ENCODE measurements at places on chromosomes 5 and 9. TPM values are rescaled to one million over a fixed set of nuclear protein-coding genes. Genes with fewer than 3 reads are reported as not detected.

Gene PCDHB4
- total RNA-seq = 1.7 TPM

Gene SLC45A2
- 0.49 TPM for total RNA-seq

Gene ST6GALNAC6
- 14.4 TPM for total RNA-seq

Gene ARRDC1
- 38.8 TPM for total RNA-seq

Gene SLC25A2
- total RNA-seq = not detected

Gene ANKRD18A
- 5.2 TPM for total RNA-seq

Gene ENG
- total RNA-seq = 14.7 TPM

Gene CSF1R
- total RNA-seq = not detected

Gene ADAMTS16
- 3.7 TPM for total RNA-seq

Gene TOR4A
- 6.9 TPM for total RNA-seq

Gene ALDH7A1
- 48.8 TPM for total RNA-seq

Gene CDX1
- total RNA-seq = not detected

Gene GPR107
- 14.8 TPM for total RNA-seq

Gene PPP3R2
- total RNA-seq = not detected

Gene BTNL8
- total RNA-seq = 0.57 TPM

Gene PRSS3
- total RNA-seq = not detected

Gene FOXD4L4
- total RNA-seq = not detected

Gene PCDHAC1
- total RNA-seq = 1.5 TPM

Gene ZNF474
- not detected for total RNA-seq

Gene TSSK1B
- total RNA-seq = not detected

Gene SLC31A2
- 2.3 TPM for total RNA-seq

Gene CARD6
- total RNA-seq = 1.2 TPM

Gene BSPRY
- not detected for total RNA-seq

Gene DDX4
- total RNA-seq = not detected

Gene NPR3
- 0.40 TPM for total RNA-seq

Gene SYNPO
- total RNA-seq = 4.1 TPM

Gene DNAH5
- 0.30 TPM for total RNA-seq

Gene ITGA2
- 10.9 TPM for total RNA-seq

Gene SVEP1
- 0.98 TPM for total RNA-seq

Gene ZNF879
- total RNA-seq = 0.68 TPM

Gene MEIKIN
- not detected for total RNA-seq

Gene GRXCR2
- total RNA-seq = not detected

Gene SHISAL2B
- total RNA-seq = not detected

Gene IFNA13
- total RNA-seq = not detected

Gene GCNT4
- not detected for total RNA-seq

Gene ELOVL7
- total RNA-seq = 0.45 TPM

Gene PCDHA1
- total RNA-seq = 2.5 TPM

Gene GARNL3
- total RNA-seq = 0.15 TPM

Gene IL5
- not detected for total RNA-seq

Gene FBXL17
- total RNA-seq = 10.1 TPM

Gene GLRA1
- total RNA-seq = not detected

Gene IFNA21
- total RNA-seq = not detected

Gene SHOC1
- total RNA-seq = 0.08 TPM

Gene DCTN3
- total RNA-seq = 120 TPM

Gene FBN2
- total RNA-seq = 0.16 TPM

Gene FNBP1
- 35.8 TPM for total RNA-seq

Gene PFN3
- not detected for total RNA-seq

Gene SV2C
- total RNA-seq = not detected

Gene TAS2R1
- total RNA-seq = not detected

Gene RAPGEF1
- total RNA-seq = 19.9 TPM

Gene SOX30
- not detected for total RNA-seq

Gene ACSL6
- 0.34 TPM for total RNA-seq

Measured in A375 (cell line).